ENCODE measurements at places on chromosomes 5 and 9. TPM values are rescaled to one million over a fixed set of nuclear protein-coding genes. Genes with fewer than 3 reads are reported as not detected.

DNA sequence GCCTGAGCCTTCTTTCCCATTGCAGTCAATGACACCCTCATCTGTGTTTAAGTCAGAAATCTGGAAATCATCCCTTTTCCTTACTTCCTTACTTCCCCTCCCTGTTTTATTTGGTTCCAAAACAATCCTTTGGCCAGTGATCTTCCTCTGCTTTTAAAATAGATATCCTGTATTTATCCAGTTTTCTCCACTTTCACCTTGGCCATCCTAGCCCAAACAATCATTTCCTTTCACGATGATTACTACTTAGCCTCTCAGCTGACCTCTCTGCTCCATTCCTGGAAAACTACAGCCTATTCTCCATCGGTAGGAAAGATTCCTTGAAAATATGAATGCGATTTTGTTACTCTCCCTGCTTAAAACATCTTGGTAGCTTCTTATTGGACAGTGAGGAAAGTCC lies 565.4 kb downstream of the TLR4 start:
- no peaks in the 10 kb centered on the region for H3K4me1 ChIP-seq
- H3K36me3 ChIP-seq: no peaks in the 10 kb centered on the region
- H3K27me3 ChIP-seq: no peaks in the 10 kb centered on the region

GRCh38 chr9:69191231-69191630 lies 17.2 kb downstream of the TJP2 start:
- DNase-seq: no peak
- H3K27ac ChIP-seq: no peak overlapping the region

GRCh38 chr9:114476891-114477469 lies 28.3 kb downstream of the WHRN start:
- peaks cover 11% of the 10 kb centered on the region for H3K4me1 ChIP-seq
- no peak for DNase-seq
- H3K27me3 ChIP-seq: no peaks in the 10 kb centered on the region
- no peak overlapping the region for H3K4me3 ChIP-seq

DNA sequence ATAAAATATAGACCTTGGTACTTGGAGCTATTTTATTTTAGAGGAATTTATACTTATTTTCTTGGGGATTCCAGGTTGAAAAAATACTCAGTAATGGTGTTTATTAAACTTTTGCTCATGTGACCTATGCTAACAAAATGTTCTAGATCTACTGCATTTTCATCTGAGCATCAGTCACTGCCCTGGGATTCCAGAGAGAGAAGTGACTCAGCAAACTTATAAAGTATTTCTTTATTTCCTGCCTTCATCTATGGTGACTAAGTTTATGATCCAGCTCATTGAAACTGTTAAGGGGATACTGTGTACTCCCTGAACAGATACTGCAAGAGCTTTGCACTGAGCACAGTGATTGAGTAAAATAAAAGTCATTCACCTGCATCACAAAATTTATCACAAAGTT lies 298.5 kb upstream of the CDH18 start:
- no peak overlapping the region for H3K27ac ChIP-seq
- no peaks in the 10 kb centered on the region for H3K4me1 ChIP-seq
- no peaks in the 10 kb centered on the region for H3K27me3 ChIP-seq
- H3K36me3 ChIP-seq: no peaks in the 10 kb centered on the region
- DNase-seq: no peak

- DNase-seq: no peak
- no peak overlapping the region for H3K27ac ChIP-seq
- no peaks in the 10 kb centered on the region for H3K27me3 ChIP-seq
- no peak overlapping the region for H3K4me3 ChIP-seq
- H3K4me1 ChIP-seq: peaks cover 29% of the 10 kb centered on the region
Observed at GRCh38 chr5:142834504-142834903, 64.3 kb downstream of the ARHGAP26 start.

- peaks cover 28% of the 10 kb centered on the region for H3K27me3 ChIP-seq
- no peaks in the 10 kb centered on the region for H3K36me3 ChIP-seq
- no peak for DNase-seq
Observed at GRCh38 chr9:34387239-34387638, 10.5 kb upstream of the MYORG start.

DNA sequence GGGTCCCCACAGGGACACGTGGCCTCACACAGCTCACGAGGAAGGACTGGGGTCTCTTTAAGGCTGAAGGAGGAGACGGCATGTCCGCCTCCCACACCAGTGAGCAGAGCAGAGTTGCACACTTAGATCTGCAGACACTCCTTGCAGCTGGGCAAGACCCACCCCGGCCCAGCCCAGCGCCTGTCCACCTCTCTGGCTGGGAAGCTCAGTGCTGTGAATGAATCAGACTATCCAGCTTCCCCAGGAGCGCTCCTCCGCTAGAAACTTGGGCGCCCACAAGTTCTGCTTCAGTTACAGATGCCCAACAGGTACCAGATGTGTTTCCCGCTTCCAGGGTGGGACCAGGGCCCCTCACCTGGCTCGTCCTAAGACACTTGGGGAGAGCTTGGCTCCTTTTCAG lies 78.9 kb downstream of the NSUN2 start:
- no peak for DNase-seq
- H3K36me3 ChIP-seq: no peaks in the 10 kb centered on the region
- H3K4me3 ChIP-seq: no peak overlapping the region
- H3K4me1 ChIP-seq: no peaks in the 10 kb centered on the region
- no peaks in the 10 kb centered on the region for H3K27me3 ChIP-seq

GRCh38 chr5:55636177-55636576 lies 75.9 kb downstream of the SLC38A9 start:
- DNase-seq: no peak
- H3K27ac ChIP-seq: no peak overlapping the region
- H3K27me3 ChIP-seq: no peaks in the 10 kb centered on the region
- peaks cover 22% of the 10 kb centered on the region for H3K4me1 ChIP-seq

RMRP gene
- total RNA-seq: 6,583 TPM

TMEM245 gene
- 24.0 TPM for total RNA-seq

WWC1 gene
- 0.09 TPM for total RNA-seq

AGXT2 gene
- not detected for total RNA-seq

PCSK1 gene
- total RNA-seq: not detected

Data from activated T-helper 2 cell treated with anti-CD3 and anti-CD28 coated beads, Interferon-gamma antibody, Interleukin-2, Interleukin-4, amounts not matched to agents 10 μg/mL and 5 μg/mL and 100 μg/mL, durations not matched to agents 14 hours and 24 hours and 36 hours (primary cell).